ENCODE measurements at places on chromosomes 6 and 20. TPM values are rescaled to one million over a fixed set of nuclear protein-coding genes. Genes with fewer than 3 reads are reported as not detected.

DNA sequence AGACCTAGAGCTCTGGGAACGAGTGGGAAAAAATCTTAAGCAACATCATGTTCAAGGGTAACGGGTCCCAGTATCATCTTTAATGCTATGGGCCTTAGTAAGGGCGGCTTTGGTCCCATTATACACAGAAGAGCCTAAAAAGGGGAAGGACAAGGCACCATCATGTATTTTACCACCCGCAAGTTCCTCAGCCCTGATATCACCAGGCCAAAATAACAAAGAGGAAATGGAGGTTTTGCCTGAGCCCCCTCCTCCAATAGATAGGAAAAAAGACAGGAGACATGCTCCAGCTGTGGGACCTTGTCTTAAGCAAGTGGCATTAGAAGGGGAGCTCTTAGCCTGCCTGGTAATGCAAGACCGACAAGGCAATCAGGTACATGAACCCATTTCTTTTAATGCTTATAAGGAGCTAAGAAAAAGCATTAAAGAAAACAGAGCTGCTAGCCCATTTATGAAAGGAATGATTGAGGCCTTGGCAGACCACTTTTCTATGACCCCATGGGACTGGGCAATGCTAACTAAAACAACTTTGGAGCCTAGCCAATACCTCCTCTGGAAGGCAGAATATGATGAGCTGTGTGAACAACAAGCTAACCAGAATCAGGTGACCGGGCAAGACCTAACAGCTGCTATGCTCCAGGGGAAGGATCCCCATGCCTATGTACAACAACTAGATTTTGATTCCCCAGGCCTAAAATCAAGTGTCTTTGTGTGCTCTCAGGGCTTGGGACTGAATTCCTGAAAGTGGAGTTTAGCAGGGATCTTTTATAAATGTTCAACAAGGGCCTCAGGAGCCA lies 23.2 kb downstream of the HLA-DPA1 start:
- H3K4me3 ChIP-seq: no peak overlapping the region
- DNase-seq: no peak
- no peak overlapping the region for H3K27ac ChIP-seq
- H3K4me1 ChIP-seq: peaks cover 13% of the 10 kb centered on the region
- H3K36me3 ChIP-seq: no peaks in the 10 kb centered on the region

GRCh38 chr6:40611912-40612311 lies 24.7 kb upstream of the LRFN2 start:
- no peaks in the 10 kb centered on the region for H3K4me1 ChIP-seq
- no peak overlapping the region for H3K4me3 ChIP-seq
- H3K36me3 ChIP-seq: no peaks in the 10 kb centered on the region

DNA sequence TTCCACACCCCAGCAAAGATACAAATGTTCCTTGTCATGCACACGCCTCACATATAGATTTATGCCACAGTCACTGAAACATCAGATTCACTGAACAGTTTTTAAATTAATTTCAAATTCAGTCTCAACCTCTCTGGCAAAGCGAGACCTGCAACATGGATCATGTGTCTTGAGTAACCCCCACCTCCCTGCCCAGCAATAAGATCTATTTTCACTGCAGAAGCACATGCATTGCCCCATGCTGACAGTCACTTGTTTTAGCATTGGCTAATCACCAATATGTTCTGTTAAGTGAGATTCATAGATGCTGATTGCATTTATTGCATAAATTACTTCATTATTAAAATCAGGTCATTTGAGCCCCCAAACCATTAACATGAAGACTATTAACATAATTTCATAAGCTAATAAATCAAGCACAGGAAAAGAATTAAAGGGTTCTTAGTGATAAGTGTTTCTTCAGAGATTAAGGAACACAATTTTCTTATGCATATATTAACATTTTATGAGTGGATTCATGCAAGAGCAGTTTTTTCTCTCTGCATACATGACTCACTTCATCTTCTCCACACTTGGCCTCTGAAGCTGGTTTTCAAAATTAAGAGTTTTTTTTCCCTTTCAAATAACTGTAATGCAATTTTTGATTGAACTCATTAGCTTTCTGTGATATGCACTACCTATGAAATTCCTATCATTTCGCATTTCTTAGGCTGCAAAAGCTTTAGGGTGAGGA lies 173.2 kb upstream of the SOX4 start:
- DNase-seq: no peak
- no peaks in the 10 kb centered on the region for H3K4me1 ChIP-seq

- H3K27ac ChIP-seq: no peak overlapping the region
- no peak for DNase-seq
- H3K36me3 ChIP-seq: no peaks in the 10 kb centered on the region
- no peaks in the 10 kb centered on the region for H3K4me1 ChIP-seq
Measured at GRCh38 chr6:99614430-99615186, 8.0 kb downstream of the PRDM13 start.

DNA sequence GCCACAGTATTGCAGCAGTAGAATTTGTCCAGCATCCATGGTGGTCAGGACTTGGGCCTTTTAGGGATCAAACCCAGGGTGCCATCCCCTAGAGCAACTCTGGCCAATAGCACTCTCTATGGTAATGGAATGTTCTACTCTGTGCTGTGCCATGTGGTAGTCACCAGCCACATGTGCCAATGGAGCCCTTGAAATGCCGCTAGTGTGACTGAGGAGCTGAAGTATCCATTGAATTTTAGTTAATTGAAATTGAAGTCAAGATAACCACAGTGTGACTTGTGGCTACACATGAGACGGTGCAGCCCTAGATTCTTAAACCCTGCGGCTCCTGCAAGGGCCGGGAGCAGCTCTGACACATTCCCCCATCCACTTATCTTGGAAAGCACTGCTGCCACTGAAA lies 54.6 kb downstream of the SLC2A10 start:
- no peaks in the 10 kb centered on the region for H3K36me3 ChIP-seq
- H3K27ac ChIP-seq: no peak overlapping the region
- no peaks in the 10 kb centered on the region for H3K4me1 ChIP-seq
- H3K27me3 ChIP-seq: peaks cover 1% of the 10 kb centered on the region
- DNase-seq: no peak

- no peaks in the 10 kb centered on the region for H3K36me3 ChIP-seq
- H3K27ac ChIP-seq: peak overlapping the region; percentile 61
- H3K4me3 ChIP-seq: no peak overlapping the region
- no peak for DNase-seq
Measured at GRCh38 chr6:170439366-170440361, 113.4 kb downstream of the PSMB1 start.

- H3K36me3 ChIP-seq: no peaks in the 10 kb centered on the region
- no peaks in the 10 kb centered on the region for H3K27me3 ChIP-seq
- no peak overlapping the region for H3K4me3 ChIP-seq
- DNase-seq: no peak
- no peak overlapping the region for H3K27ac ChIP-seq
- H3K4me1 ChIP-seq: no peaks in the 10 kb centered on the region
Measured at GRCh38 chr6:109024368-109024767, 70.3 kb downstream of the SESN1 start.

- H3K36me3 ChIP-seq: no peaks in the 10 kb centered on the region
- H3K27ac ChIP-seq: no peak overlapping the region
- H3K4me3 ChIP-seq: no peak overlapping the region
- DNase-seq: no peak
- H3K27me3 ChIP-seq: no peaks in the 10 kb centered on the region
Measured at GRCh38 chr6:108236791-108237190, 24.0 kb downstream of the SNX3 start.

GRCh38 chr6:139243536-139243935 lies 48.3 kb downstream of the TXLNB start:
- no peak for DNase-seq
- H3K4me3 ChIP-seq: no peak overlapping the region
- H3K36me3 ChIP-seq: no peaks in the 10 kb centered on the region
- H3K27me3 ChIP-seq: no peaks in the 10 kb centered on the region
- H3K27ac ChIP-seq: no peak overlapping the region

DNA sequence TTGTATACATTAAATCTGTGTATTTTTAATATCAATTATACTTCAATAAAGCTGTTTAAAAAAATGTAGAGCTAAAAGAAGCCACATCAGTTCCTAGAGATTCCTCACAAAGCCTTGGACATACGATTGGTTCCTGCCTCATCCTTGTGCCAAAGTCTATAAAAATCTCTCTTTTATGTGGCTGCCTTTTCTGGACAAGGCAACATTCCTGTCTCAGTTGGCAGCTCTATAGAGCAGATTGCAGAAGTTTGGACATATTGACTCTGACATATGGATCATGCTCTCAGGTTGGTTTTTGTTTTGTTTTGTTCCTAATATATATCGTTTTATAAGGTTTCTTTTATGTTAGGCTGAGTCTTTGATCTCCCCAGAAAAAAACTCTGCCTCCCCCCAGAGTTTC lies 148.9 kb downstream of the MAFB start:
- no peak overlapping the region for H3K27ac ChIP-seq
- H3K4me3 ChIP-seq: no peak overlapping the region
- no peaks in the 10 kb centered on the region for H3K27me3 ChIP-seq
- H3K4me1 ChIP-seq: no peaks in the 10 kb centered on the region

GRCh38 chr6:151963001-151963400 lies 155.5 kb downstream of the ESR1 start:
- peaks cover 19% of the 10 kb centered on the region for H3K4me1 ChIP-seq
- H3K36me3 ChIP-seq: no peaks in the 10 kb centered on the region
- H3K4me3 ChIP-seq: no peak overlapping the region
- no peaks in the 10 kb centered on the region for H3K27me3 ChIP-seq
- DNase-seq: no peak

GRCh38 chr6:150099953-150100352 lies 31.0 kb upstream of the ULBP3 start:
- no peak for DNase-seq
- no peaks in the 10 kb centered on the region for H3K36me3 ChIP-seq
- H3K27me3 ChIP-seq: no peaks in the 10 kb centered on the region
- no peaks in the 10 kb centered on the region for H3K4me1 ChIP-seq
- no peak overlapping the region for H3K4me3 ChIP-seq

GRCh38 chr6:13299403-13299821 lies 28.9 kb downstream of the TBC1D7 start:
- H3K4me1 ChIP-seq: no peaks in the 10 kb centered on the region
- no peak for DNase-seq
- no peaks in the 10 kb centered on the region for H3K27me3 ChIP-seq
- no peak overlapping the region for H3K4me3 ChIP-seq
- H3K27ac ChIP-seq: no peak overlapping the region
- peaks cover 2% of the 10 kb centered on the region for H3K36me3 ChIP-seq

GRCh38 chr20:23519556-23519955 lies 28.6 kb downstream of the CST8 start:
- no peaks in the 10 kb centered on the region for H3K36me3 ChIP-seq
- H3K4me1 ChIP-seq: no peaks in the 10 kb centered on the region
- H3K27ac ChIP-seq: no peak overlapping the region
- no peaks in the 10 kb centered on the region for H3K27me3 ChIP-seq

- no peak for DNase-seq
- H3K27me3 ChIP-seq: no peaks in the 10 kb centered on the region
- H3K4me3 ChIP-seq: no peak overlapping the region
- no peak overlapping the region for H3K27ac ChIP-seq
- H3K36me3 ChIP-seq: no peaks in the 10 kb centered on the region
Measured at GRCh38 chr6:2792330-2793110, 27.3 kb downstream of the WRNIP1 start.

DNA sequence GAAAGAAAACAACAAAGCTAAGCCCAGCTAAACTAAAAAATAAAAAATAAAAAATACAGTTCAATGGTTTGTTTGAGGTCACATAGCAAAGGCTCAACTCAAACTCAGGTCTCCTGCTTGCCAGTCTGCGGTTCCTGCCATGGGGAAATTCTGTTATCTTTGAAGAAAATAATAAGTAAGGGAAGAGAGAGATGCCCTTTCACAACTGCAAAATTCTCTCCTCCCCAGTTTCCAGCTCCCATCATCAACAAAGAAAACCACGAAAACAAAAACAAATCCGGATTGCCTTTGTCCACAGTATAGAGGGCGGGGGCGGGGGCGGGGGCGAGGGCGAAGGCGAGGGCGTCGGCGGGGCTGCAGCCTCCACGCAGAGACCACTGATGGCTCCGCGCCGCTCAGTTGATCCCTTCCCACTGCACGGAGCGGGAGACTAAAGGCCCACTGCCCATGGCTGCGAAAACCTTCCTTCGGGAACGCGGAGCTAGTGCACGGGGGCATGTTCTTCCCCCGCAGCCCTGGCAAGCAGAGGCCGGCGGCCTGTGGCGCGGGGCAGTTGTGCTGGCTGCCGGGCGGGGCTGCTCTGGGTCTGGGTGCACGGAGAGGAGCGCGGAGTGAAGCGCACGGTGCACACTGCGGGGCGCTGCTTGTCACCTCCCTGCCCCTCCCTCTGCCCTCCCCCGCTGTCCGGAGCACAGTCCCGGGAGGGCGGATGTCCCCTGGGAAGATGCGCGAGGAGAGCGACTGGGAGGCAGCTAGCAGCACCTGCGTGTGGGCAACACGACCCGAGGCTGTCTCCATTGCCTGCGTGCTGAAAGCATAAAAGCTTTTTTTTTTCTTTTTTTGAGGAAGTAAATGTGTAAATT lies 54.1 kb upstream of the TPD52L1 start:
- peak overlapping the region; percentile 37 for H3K4me3 ChIP-seq
- peak; percentile 46 for DNase-seq
- H3K4me1 ChIP-seq: peaks cover 15% of the 10 kb centered on the region
- H3K27ac ChIP-seq: no peak overlapping the region
- no peaks in the 10 kb centered on the region for H3K27me3 ChIP-seq

- H3K27me3 ChIP-seq: no peaks in the 10 kb centered on the region
- H3K27ac ChIP-seq: no peak overlapping the region
- H3K36me3 ChIP-seq: no peaks in the 10 kb centered on the region
- H3K4me1 ChIP-seq: no peaks in the 10 kb centered on the region
- no peak for DNase-seq
- no peak overlapping the region for H3K4me3 ChIP-seq
Measured at GRCh38 chr6:168632694-168633093, 191.7 kb downstream of the SMOC2 start.

SPATS1 gene
- total RNA-seq: not detected

LKAAEAR1 gene
- not detected for total RNA-seq

MEP1A gene
- total RNA-seq: 8.1 TPM

MRPS18B gene
- total RNA-seq: 62.6 TPM

FHL5 gene
- not detected for total RNA-seq

PRKN gene
- not detected for total RNA-seq

MACROD2 gene
- 7.6 TPM for total RNA-seq

COX4I2 gene
- not detected for total RNA-seq

OR2J2 gene
- total RNA-seq: not detected

All from Caco-2 (cell line).